A549 treated with GW870086 at 1 μM for 4 hours (cell line): ENCODE measurements at places on chromosomes 2 and 18. TPM values are rescaled to one million over a fixed set of nuclear protein-coding genes. Genes with fewer than 3 reads are reported as not detected.

The ZNF385B gene
- 0.15 to 0.18 TPM (median 0.17 TPM) in 3 of 5 replicates, not detected in the others for total RNA-seq

The FAM228A gene
- total RNA-seq: not detected in 5 replicates

The SLC4A5 gene
- total RNA-seq: 0.11 to 0.47 TPM (median 0.20 TPM) in 5 replicates

The FBXO41 gene
- total RNA-seq: 3.5 to 5.6 TPM (median 5.1 TPM) in 5 replicates

The ABCB6 gene
- 19.6 to 34.4 TPM (median 31.2 TPM) in 5 replicates for total RNA-seq
